Right cardiac atrium (tissue), 5 donors: ENCODE measurements at places on chromosomes 2 and 18.

GRCh38 chr2:209696836-209697711, 74.6 kb upstream of the UNC80 start:
- no peak for DNase-seq

DNA sequence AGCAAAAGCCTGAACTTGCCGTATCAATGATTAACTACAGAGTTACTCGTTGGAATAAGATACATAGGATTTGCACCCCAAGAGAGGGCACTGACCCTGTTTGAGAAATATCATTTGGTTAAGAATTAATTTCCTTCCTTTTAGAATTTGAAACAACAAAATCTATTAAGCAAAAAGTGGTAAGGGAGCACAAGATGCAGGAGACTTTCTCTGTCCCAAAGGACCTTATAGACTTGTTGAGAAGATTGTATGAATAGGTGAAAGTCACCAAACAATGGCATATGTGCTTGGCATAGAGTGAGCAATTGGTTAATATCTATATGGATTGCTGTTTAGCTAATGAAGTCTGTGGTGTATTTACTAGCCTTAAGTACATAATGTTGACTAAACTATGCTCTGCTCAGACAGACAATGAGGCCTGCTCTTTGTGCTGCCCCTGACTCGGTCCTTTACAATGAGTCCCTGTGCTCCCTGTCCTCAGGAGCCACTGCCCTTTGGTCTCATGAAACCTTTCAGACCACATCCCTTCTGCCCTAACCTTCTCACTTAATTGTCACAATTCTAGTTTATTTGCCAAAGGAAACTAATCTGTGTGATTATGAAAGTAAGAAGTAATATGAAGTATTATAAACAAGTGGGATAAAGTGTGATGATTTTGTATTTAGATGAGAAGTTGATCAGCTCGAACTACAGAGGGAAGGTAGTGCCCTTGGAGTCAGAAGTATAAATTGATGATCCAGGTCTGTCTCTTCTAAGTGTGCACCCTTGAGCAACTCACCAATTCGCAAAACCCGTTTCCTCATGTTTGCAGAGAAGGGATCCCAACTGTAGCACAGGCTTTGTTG, 21.2 kb upstream of the HNMT start:
- no peak for DNase-seq

DNA sequence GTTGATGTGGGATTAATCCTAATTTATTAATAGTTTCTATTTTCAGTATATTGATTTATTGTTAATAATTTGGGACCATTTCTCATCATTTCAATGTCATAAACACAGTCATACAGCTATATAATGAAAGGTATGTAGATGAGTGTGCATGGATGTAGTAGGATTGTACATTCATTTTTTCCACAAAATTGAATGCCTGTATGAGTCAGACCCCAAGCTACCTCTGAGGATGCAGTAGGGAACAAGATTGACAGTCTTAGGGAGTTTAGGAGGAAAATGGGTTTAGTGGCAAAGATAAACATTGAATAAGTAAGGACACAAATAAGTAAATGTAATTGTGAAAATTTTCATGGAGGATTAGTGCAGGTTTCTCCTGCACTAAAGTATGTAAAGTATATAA, 14.1 kb upstream of the TMEFF2 start:
- no peak for DNase-seq

DNA sequence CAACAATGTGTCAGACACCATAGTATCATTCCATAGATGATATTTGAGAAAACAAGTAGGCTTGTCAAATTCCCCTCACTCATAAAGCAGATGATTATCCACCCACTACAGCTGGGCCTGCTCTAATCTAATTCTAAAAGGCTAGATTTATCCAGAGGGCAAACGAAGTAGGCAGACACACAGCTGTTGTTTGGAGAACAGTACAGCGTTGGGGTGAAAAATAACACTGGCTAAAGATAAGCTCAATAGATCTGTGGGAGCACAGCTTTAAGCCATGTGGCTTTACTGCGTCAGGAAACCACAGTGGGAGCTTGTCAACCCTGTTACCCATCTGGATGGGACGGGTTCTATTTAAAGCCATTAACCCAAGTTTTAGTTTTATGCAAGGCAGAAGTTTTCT, 48.9 kb upstream of the COBLL1 start:
- DNase-seq, result no peak

- no peak for DNase-seq
These were observed 314.8 kb upstream of the LRP1B start for GRCh38 chr2:142445551-142446072.

- DNase-seq, result no peak
These were observed 225.3 kb upstream of the AGAP1 start for GRCh38 chr2:235268535-235268934.

- DNase-seq, result no peak
These were observed 14.7 kb downstream of the WNT10A start for GRCh38 chr2:218895326-218895725.

DNA sequence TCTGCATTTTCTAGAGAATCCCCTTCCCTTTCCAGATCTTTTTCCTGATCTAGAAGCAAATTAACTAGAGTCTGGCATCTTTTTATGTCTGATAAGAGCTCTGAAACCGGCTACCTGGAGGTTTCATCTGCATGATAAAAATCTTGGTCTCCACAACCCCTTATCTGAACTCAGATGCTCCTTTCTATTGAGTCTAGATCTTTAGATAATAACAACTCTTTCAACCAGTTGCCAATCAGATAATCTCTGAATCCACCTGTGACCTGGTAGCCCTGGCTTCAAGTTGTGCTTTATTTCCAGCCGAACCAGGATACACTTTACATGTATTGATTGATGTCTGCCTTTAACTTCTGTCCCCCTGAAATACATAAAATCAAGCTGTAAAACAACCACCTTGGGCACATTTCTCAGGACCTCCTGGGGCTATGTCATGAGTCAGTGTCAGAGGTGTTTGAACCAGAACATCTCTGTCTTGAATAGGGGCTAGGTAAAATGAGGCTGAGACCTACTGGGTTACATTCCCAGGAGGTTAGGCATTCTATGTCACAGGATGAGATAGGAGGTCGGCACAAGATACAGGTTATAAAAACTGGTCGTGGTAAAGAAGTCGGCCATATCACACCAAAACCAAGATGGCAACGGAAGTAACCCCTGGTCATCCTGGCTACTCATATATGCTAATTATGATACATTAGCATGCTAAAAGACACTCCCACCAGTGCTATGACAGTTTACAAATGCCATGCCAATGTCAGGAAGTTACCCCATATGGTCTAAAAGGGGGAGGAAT, 20.8 kb downstream of the RALBP1 start:
- no peak for DNase-seq

DNA sequence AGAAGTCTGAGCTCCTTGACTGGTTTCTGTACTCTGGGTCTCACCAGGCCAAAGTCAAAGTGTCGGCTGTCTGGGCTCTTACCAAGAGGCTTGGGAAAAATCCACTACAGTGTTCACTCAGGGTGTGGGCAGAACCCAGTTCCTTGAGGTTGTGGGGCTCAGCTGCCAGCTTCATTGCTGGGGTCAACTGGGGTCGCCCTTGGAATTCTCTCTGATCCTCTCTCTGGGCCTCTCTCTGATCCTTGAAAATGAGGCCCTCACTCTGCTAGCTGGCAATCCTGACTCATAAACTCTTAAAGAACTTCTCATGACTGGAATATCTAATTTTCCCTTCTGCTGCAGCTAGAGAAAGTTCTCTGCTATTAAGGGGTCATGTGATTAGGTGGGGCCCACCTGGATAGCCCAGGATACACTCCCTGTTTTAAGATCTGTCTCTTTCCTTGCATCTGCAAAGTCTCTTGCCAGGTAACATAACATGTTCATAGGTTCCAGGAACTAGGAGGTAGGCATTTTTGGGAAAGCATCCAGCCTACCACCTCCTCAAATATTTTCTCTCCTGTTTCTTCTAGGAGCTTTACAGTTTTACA, 66.3 kb downstream of the SP110 start:
- no peak for DNase-seq

DNA sequence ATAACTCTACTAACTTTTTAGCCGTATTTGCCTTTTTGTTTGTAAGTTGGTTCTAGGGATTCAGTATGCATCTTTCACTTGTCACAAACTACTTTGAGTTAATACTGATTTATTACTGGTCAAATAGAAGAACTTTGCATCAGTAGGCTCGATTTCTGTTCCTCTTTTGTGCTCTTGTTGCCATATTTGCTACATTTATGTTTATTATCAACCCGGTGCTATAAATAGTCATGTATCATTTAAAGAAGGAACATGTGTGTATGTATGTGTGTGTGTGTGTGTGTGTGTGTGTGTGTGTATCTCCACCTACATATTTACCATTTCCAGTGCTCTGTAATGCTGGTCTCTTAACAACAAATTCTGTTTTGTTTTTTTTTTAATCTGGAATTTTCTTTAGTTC, 79.6 kb upstream of the B3GNT7 start:
- DNase-seq, result no peak

- no peak for DNase-seq
These were observed 147.6 kb upstream of the SETBP1 start for GRCh38 chr18:44533071-44533470.

GRCh38 chr2:127398239-127398590, 10.4 kb upstream of the MAP3K2 start:
- peak; percentile 95 for DNase-seq

DNA sequence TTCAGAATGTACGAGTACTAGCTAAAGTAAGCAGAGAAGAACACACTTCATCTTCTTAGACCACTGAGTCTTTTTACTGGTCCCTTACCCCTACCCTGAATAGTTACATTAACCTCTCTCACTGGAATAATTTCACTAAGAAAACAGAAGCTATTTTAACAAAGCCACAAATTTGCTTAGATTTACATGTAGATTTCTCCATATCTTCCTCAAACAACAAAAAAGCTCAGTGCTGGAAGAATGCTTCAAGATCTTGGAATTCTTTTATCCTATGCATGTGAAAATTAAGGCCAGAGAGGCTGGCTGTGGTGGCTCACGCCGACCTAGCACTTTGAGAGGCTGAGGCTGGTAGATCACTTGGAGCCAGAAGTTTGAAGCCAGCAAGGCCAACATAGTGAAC, 35.2 kb downstream of the MOGAT1 start:
- DNase-seq, result no peak

DNA sequence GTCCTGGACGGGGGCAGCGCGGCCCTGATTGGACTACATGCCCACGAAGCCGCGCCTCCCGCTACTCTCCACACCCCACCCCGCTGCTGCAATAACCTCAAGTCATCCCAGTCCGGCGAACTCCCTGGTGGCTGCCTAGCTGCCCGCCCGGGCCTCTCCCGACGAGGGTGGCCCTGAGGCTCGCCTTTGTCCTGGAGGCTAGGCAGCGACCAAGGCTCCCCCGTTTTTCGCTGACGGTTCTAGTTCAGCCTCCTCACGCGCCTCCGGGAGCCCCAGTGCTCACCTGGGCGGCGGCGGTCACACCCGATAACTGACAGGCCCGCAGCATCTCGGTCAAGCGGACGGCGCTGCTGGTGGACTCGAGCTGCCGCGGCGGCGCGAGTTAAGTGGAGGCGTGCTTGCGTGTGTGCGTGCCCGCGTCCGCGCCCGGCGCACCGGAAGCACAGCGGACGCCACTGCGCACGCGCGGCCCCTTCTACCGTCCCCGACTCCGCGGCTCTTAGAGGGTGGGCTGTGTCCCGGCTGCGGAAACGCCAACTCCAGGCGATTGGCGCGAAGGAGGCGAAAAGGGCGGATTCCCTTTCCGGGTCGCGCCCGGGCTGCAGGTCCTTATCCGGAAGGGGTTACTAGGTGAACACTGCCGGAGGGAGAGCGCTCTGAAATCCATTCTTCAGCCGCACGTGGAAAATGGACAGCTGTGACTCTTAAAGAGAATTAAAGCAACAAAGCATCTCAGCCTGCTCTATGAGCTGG, at the start of gene IMMT:
Gene IMMT, minus strand, starts transcription at position 408 of the 753 bp plus-strand sequence. Its CDS starts 80 bp downstream, at position 328.
- peak; percentile 99 for DNase-seq

DNA sequence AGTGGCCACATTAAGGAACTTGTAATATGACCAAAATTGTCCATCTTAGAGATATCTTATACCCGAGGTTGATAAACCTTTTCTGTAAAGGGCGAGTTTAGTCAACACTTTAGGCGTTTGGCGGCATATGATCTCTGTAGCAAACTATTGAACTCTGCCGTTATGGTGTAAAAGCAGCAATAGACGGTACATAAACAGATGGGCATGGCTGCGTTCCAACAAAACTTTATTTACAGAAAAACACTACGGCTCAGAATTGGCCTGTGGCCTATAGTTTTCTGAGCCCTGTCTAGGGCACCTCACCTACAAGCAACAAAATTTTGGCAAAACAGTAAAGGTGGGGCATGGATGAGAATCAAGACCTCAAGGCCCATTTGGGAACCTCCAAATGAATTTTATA, 121.9 kb upstream of the HAAO start:
- no peak for DNase-seq

DNA sequence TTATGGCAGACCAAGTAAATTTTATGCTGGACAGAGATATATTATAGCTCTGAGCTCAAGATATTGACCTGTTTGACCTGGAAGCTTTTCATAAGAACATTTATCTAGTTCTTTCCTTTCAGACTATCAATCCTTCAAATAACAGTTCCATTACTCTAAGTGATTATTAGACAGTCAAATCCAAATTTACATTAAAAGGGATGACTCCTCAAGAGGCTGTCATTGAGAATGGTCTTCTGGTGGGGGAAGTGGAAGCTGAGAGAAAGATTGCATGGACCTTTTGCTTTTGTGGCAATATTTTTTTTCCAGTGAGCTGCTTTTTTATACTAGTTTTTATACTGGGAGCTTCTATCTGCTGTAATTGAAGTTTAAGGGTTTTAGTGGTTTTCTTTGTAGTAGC, 14.9 kb upstream of the SERPINB12 start:
- DNase-seq, result no peak

DNA sequence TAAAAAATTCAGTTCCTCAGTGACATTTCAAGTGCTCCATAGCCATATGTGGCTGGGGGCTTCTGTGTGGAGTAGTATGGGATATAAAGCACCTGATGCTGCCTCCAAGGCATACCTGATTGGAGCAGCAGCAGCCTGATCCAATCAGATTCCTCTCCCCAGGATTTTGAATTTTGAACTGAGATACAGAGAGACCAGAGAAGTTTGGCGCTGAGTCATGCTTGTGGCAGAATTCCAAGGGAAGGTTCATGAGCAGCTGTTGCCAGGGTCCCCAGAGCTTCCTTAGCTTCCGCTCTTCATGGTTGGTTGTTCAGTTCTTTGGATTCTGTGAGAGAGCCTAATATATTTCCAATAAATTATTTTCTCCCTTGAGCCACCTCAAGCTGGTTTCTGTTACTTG, 29.0 kb upstream of the CFAP36 start:
- peak; percentile 66 for DNase-seq

DNA sequence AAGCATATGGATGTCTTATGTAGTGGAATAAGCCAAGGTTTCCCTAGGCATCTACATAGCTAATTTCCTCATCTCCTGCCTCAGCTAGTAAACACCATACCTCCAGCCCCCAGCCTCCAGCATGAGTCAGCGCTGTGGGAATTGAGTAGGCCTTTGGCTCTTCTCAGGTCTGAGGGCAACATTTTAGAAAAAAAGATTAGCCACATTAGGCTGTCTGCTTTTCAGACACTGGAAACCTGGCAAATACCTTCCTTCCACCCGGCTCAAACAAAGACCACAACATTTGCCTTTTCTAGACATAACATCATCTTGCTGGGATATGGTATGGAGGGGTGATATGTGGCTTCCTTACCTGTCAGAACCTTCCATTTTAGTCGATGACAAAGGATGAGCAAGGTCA, 6.1 kb upstream of the CCDC195 start:
- no peak for DNase-seq

- DNase-seq, result no peak
These were observed 39.7 kb downstream of the CDH19 start for GRCh38 chr18:66564236-66564635.

GRCh38 chr2:100196786-100197494, 54.5 kb upstream of the AFF3 start:
- DNase-seq, result no peak
